GM23338 (cell line): ENCODE measurements at places on chromosomes 11 and 22. TPM values are rescaled to one million over a fixed set of nuclear protein-coding genes. Genes with fewer than 3 reads are reported as not detected.

DNA sequence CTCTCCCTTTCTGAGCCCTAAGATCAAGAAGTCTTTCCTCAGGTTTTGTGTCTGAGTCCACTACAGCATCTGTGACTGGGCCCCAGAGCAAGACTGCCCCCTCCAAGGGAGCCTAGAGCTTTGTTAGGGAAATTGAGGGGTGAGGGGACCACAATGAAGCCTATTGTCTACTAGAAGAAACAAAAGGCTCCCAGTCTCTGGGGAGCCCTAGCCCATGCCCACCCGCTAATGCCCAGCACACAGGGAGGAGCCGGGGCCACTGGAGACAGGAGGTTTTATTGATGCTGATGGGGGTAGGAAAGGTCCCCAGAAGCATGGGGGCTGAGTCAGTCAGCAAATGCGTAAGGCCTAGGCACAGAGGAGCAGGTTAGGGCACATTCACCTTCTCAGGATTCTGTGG, 14.0 kb downstream of the RHOG start:
- DNase-seq, result peak; percentile 60

DNA sequence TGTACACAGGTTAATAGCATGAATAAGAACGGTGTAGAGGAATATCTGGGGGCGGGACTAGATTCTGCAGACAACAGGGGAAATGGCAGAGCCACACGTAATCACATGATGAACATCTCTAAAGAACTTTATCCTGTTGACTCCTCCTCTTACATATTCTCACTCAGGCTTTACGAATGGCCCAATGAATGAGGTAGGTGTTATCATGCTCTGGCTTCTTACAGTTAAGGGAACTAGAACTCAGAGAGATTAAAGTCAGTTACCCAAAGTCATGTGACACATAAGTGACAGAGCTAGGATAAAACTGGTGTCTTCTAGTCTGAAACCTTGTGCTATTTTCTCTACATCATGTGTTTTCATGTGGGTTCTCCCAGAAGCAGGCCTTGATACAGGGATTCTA, 49.0 kb upstream of the BMAL1 start:
- no peak for DNase-seq

DNA sequence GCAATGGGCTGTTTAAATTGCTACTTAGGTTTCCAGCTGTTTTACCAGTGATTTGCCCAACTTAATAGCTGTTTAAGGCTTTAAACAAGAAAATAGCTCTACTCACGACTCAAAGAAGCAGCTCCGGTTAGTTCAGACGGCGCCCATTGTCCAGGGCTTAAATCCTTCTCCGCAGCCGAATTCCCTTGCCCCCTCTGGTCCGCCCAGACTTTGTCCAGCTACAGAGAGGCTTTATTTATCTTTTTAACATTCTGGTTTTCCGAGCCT, 20.9 kb upstream of the SCUBE1 start:
- DNase-seq, result no peak

Gene TPH1
- 0.07 and 0.43 TPM in 2 replicates for total RNA-seq

- DNase-seq, result no peak
These were observed 168.9 kb downstream of the C11orf91 start for GRCh38 chr11:33531743-33532181.
